Astrocyte of the cerebellum (primary cell): ENCODE measurements at places on chromosomes 6 and 20.
A peak's percentile ranks its signal among the peaks of the same experiment; 100 is the strongest.

- no peak for DNase-seq
These were observed 57.0 kb downstream of the DNAAF9 start for GRCh38 chr20:3350422-3350821.

- no peak for DNase-seq
These were observed 30.0 kb downstream of the GRM4 start for GRCh38 chr6:34115915-34116314.

- no peak for DNase-seq
These were observed 5.1 kb upstream of the BPI start for GRCh38 chr20:38298768-38299288.

GRCh38 chr20:59806578-59806975, 126.9 kb downstream of the SYCP2 start:
- DNase-seq: no peak

DNA sequence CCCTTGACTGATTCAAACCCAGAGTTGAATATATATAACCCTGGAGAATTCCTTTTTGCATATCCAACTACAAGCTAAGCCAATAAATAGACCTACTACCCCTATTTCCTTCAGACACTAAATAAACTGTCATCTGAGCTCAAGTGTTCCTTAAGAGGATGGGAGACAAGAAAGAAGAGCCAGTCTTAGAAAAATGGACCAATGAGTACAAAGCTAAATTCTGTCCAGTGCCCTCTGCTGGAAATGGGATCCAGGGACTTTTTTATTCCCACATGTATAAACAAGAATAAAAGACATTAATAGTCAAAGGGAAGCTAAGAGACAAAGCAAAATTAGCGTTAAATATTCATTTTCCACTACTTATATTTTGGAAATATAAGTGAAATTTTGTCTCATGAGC, 4.8 kb downstream of the PPP1R10 start:
- DNase-seq: no peak

GRCh38 chr20:5674176-5674660, 76.0 kb upstream of the SHLD1 start:
- DNase-seq: no peak

DNA sequence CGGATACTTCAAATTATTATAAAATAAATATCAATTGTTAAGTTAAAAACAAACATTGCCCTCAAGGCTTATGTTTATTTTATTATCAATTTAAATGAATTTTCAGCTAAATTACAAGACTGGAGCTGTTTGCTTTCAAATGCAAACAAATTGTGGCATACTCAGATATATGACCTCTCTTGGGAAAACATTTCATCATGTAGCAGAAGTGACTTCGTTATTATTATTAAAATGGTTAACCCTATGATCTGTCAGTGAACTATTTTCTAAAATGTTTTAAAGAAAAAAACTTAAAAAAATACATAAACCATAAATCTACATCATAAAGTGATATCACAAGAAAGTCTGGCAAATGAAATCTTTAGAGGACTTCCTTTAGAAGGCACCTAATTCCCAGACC, 72.5 kb downstream of the MAN1A1 start:
- no peak for DNase-seq

DNA sequence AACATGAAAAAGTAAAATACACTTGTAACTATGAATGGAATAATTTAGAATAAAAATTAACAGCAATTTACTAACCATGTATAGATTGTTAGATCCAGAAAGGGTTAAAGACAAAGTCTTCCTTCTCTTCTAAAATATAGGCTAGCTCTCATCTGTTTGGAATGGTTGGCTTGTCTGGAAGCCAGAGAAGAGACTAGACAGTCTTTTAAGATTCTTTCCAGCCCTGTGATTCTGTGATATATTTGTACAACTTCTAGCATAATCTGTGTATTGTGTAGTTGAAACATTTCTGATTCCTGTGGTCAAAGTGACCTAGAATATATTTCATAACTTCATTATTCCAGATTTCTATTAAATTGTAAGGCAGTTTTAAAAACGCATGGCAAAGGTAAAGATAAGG, 196.6 kb downstream of the UST start:
- DNase-seq: peak; percentile 24

DNA sequence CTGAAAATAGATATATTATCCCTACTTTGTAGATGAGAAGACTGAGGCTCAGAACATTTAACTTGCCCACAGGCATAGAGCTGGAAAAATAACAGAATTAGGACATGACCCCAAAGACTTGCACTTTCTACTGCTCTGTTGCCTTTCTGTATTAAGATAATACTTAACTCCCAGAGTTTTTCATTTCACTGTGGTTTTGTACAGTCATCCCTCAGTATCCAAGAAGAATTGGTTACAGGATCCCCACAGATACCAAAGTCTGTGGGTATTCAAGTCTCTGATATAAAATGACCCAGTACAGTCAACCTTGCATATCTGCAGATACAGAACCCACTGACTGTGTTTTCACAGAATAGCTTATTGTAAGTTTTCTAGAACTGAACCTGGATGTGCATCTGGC, 16.8 kb downstream of the MRS2 start:
- DNase-seq: no peak

- no peak for DNase-seq
These were observed 18.6 kb downstream of the CMTR1 start for GRCh38 chr6:37451441-37452193.

DNA sequence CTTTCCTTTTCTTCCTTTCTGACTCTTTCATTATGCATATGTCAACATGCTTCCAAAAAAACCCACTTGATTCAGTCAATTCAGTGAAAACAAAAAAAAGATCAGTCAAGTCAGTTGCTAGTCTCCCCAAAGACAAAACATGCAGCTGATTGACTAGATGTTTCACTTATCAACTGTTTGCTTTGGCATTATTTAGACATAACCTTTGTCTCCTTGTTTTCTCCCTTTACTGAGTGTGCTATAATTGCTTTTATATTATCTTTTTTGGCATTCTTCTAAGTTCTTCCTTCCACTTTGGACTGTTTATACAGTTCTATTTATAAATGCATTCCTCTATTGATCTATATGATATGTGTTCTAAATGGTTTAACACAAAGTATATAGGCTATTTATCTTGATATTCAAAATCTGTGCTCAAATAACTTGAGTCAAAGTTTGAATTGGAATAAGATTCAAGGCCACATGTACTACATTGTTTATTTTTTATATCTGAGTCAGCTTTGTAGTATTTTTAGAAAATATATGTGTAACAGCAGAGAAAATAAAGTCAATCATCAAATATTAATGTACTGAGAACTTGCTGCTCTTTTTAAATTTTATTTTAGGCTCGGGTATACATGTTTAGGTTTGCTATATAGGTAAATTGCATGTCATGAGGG, 260.5 kb downstream of the CENPW start:
- no peak for DNase-seq

DNA sequence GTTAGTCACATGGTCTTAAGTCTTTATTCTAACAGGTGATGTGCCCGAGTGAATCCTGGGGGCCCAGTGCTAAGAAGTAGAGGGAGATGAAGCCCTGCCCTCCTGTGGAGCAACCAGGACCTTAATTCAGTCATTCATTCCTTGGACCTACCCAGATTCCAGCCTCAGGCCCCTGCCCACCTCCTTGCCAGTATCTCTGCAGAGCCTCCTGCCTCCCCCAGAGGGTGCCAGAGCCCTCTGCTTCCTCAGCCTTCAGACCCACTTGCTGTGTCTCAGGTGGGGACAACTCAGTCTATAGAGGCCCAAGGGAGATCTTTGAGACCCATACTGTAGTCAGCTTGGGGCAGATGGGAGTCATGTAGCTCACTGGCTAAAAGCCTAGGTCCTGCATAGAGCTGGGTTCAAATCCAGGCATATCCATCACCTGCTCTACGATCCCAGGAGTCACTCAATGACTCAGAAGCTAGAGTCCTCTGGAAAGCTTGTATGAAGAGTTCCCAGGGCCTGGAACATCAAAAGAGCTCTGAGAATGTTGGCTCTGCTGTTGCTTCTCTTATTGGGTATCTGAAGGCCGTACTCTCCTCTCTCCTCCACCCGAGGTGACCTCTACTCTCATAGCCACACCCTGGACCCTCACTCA, 3.9 kb upstream of the SIGLEC1 start:
- no peak for DNase-seq

GRCh38 chr6:52575502-52575892, 1.4 kb downstream of the TRAM2 start:
- no peak for DNase-seq

GRCh38 chr20:35947489-35947888, 6.8 kb downstream of the SCAND1 start:
- no peak for DNase-seq

- DNase-seq: no peak
These were observed 481.1 kb downstream of the BMP2 start for GRCh38 chr20:7248281-7249201.

- peak; percentile 55 for DNase-seq
These were observed 65.1 kb downstream of the CGA start for GRCh38 chr6:87029711-87030314.

- peak; percentile 4 for DNase-seq
These were observed 97.7 kb downstream of the SYCP2 start for GRCh38 chr20:59835448-59836395.

- no peak for DNase-seq
These were observed 80.7 kb upstream of the RIN2 start for GRCh38 chr20:19677336-19677735.

DNA sequence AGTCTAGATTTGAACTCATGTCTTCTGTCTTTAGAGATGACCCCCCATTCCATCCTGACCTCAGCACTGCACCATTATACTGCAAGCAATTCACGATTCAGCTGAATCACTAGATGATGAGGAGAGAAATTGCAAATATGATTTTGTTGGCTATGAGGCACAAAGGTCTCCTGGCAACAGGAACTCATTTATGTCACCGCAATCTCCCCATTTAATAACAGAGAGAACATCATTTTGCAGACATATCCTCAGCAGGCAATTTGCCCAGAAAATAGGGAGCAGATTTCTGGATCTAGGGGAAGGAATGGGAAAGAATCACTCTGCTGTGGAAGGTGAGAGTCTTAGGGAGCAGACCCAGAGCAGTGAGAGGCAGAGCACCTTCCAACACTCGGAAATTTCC, 303.0 kb downstream of the PAX1 start:
- no peak for DNase-seq

- no peak for DNase-seq
These were observed 38.2 kb downstream of the SAMD5 start for GRCh38 chr6:147546501-147547368.

- no peak for DNase-seq
These were observed 10.6 kb upstream of the PROKR2 start for GRCh38 chr20:5327356-5327755.

- no peak for DNase-seq
These were observed 1077.6 kb upstream of the MAP3K7 start for GRCh38 chr6:91664327-91664959.

GRCh38 chr6:104460738-104461483, 398.8 kb downstream of the HACE1 start:
- DNase-seq: no peak

- no peak for DNase-seq
These were observed 552.3 kb upstream of the FLRT3 start for GRCh38 chr20:14889496-14890255.

GRCh38 chr6:149114167-149114566, 203.3 kb upstream of the TAB2 start:
- no peak for DNase-seq

DNA sequence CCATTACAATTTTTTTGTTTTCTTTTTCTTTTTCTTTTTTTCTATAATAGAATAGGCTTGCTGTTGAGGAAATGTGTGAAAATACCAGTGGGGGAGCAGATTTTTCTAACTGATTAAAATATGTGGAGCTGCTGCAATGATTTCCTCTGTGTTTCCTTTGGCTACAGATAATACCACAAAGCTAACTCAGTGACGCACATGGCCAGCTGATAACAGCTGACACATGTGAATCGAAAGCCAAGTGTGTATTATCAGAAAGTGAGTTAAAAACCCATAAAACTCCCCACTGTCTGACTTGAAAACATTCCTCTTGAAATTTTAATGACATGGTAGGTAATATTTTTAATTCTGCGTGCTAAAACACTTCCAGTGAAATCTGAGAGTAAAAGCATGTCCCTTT, 70.8 kb upstream of the AHI1 start:
- peak; percentile 92 for DNase-seq

DNA sequence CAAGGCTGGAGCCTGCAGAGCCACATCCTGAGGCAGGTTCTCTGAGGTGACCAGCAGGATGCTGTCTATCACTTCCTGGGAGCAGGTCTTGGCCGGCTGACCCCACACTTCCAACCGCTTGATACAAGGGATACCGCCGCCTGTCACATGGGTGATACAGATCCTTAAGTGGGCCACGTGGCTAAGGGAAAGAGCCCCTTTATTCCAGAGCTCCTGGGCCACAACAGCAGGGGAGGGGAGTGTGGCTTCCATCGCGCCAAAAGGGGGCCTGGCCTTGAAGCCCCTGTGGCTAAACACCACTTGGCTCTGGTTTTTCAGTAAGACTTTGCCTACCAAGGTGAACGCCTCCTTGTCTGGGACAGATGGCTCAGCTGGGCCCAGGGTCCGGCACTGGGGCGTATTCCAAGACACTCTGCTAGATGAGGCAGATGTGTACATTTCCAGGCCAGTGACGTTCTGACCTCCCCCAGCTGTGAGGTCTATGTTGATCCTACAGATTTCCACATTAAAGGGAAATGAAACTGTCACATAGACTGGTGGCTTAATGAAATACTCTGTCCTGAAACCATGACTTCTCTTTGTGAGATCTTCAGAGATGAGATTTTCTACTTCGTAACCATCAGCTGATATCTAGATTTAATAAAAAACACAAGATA, 37.6 kb upstream of the AVP start:
- no peak for DNase-seq

DNA sequence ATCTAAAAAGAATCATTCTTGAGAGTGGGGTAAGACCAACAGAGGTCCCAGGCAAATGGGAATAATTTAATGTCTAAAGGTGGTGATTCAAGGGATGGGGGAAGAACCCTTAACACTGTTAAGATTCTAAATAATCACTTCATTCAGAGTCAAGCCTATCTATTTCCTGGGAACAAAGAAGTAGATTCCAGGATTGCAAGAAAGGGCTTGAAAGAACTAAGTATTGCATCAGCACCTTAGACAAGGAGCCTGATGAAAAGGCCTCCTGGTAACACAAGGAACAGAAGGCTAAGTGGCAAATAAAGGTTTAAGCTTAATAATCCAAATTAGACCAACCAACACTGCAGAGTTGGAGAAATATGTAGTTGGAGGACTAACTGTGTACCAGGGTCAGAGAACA, 620.7 kb upstream of the BTBD3 start:
- DNase-seq: no peak

- no peak for DNase-seq
These were observed 6.7 kb upstream of the NTSR1 start for GRCh38 chr20:62702013-62702300.

DNA sequence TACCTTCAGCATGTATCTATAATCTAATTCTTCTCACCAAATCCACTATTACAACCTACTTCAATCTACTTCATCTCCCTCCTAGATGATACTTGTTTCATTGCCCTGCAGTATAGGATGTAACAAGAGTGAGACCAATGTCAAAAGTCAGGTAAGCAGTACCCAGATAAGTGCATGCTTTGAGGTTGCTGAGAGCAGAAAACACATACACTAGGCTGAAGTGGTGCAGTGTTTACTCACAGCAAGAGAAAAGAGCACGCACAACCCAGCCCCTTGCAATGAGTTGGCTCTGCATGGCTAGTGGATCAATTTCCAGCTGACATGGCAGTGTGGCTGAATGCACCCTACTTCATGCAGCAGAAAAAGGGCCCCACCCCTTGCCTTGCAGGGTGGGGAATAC, 199.9 kb downstream of the EPHA7 start:
- DNase-seq: no peak
